ENCODE measurements at places on chromosomes 5 and 9. TPM values are rescaled to one million over a fixed set of nuclear protein-coding genes. Genes with fewer than 3 reads are reported as not detected.

DNA sequence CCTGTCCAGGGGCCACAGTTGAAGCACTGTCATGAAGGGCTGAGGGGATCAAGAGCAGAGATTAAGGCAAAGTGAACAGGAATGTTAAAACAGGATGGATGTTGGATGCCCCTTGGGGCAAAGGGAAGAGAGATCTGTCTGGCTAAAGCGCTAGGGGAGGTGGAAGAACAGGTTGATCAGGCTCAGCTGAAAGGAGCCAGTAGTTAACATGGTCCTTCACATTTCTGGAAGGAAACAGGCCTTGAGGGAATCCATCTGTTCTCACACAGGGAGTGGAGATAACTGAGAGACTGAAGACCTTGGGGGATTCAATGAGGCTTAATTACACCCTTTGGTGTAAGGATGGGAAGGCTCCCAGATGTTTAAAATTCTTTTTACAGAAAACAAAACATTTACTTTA is 5.8 kb downstream of the HAPLN1 start:
- no peak for DNase-seq

DNA sequence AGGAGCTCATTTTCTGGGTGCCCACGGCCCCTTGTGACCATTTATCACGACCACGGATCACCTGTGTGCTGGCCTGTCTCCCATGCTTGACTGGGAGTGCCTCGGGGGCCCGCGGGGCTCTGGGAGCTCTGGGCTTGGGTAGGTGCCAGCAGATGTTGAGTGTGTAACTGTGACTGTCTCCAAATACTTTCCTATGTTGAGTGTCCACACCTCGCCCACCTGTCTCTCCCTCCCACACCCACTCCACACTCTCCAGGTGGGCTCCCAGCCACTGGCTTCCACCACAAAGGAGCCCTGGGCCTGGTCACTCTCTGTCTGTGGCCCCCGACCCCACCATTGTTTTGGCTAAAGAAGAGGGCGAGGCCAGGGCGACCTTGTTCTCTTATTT is 196.4 kb downstream of the CDK5RAP2 start:
- no peak for DNase-seq

DNA sequence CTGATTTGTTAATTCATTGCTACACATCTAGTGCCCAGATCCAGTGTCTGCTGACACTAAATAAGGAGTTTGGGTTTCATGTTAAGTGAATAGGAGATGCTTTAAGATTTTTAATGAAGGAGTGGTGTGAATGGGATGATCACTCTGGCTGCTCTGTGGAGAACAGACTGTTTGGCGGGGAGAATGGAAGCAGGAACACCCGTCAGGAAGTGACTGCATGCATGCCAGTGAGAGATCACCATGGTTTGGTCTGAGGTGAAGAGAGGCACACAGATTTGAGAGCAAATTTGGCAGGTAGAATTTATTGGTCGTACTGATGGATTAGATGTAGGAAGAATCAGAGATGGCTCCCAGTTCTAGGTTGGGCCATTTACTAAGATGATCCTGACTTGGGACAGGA is 19.8 kb downstream of the ATP6V0E1 start:
- no peak for DNase-seq

DNA sequence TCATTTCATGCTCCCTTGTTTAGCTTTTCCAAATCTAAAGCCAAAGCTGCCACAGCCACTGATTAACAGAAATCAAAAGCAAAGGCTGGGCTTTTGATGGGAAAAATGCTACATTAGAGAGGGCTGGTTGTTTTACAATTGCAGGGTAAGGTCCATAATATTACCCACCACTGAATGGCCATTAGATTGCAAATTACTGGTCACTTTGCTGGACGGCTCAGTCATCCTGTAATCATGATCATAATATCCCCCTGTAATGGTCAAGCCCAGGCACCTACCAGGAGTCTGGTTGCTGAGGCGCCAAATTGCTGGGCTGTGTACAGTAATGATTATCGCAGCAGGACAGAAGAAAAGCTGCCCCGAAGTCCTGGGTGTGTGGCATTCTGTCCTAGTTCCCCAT is 286.5 kb downstream of the ZSWIM6 start:
- DNase-seq: no peak

- DNase-seq: no peak
Measured at GRCh38 chr9:15711931-15712330, 159.1 kb downstream of the CCDC171 start.

DNA sequence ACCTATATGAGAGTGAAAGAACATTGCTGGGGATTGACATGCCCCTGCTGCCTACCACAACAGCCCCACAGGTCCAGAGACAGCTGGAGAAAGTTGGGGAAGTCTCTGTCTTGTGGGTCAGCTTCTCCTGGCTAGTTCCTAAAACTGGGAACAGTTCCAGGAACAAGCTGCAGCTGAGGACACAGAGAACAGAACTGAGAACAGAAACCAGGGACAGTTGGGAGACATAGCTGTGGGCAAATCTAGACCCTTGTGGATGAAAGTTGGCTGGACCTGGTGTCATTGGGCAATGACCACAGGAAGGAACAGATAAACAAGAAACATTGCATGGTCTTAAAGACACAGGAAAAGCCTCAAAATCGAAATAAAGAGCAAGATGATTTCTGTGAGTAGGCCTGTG is 58.3 kb upstream of the MOCS2 start:
- DNase-seq: no peak

DNA sequence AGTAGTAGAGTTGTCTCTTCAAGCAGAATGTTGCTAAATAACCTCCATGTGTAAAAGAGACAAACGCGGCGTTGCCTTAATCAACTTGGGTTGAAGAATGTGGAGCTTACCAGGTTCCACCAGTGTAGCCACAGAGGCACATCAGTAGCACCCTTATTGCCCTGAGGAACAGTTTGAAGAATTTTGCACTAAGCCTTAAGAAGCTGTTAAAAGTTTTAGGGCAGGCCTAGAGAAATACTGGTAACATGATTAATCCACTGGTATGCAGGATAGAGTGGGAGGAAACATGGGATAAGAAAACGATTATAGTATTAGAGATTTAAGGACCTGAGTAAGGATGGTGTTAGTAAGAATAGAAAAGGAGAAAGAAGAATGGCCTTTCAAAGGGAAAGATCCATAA is 100.6 kb downstream of the ZCCHC7 start:
- DNase-seq: no peak

DNA sequence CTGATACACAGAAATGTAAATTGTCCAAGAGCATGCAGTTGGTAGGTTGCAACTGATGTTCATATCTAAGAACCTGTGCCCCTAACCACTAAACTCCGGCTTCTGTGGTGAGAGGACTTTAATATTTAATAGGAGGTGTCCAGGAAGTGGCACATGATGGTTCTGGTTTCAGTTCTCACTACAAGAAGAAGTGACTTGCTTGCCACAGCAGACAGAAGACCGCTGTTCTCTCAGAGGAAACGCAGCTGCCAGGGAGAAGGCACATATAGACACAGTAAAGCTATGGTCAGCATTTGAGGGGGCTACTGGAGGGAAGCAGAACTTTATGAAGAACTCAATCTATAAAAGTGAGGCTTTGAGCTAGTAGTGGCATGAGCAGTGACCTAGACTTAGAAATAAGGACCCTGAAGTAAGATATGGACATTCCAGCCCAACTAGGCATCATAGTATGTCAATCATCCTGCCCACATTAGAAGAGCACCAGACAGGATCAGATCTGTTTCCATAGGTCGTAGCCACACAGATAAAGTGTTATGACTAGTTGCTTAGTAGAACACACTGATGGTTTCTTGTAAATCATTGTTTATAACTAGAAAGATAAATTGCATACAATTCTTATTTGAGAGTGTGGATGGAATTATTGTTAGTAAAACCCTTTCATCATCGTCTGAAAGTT is 36.4 kb upstream of the DAB2 start:
- no peak for DNase-seq

- no peak for DNase-seq
Measured at GRCh38 chr5:81420039-81420667, 26.2 kb upstream of the ACOT12 start.

- no peak for DNase-seq
Measured at GRCh38 chr9:133004999-133005760, 25.6 kb upstream of the GTF3C5 start.

- DNase-seq: no peak
Measured at GRCh38 chr9:93617273-93617672, 40.9 kb downstream of the PHF2 start.

DNA sequence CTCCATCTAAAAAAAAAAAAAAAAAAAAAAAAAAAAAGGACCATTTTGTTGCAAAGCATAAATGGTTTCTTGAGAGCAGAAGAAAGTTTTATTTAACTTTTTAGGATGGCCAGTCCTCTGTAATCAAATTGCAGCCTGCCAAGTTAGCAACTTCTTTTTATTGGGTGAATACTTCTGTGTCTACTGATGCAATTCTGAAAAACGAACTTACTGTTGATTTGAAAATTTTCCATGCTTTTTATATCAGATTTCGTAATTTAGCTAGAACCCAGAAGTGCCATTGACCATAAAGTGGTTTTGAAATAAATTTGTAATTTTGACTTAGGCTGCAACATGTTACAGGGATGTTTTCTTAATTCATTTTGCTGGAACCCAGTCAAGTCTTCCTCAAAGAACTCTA is 269.1 kb upstream of the ACTBL2 start:
- DNase-seq: no peak

GRCh38 chr9:26812217-26812616 is 80.4 kb downstream of the CAAP1 start:
- no peak for DNase-seq

DNA sequence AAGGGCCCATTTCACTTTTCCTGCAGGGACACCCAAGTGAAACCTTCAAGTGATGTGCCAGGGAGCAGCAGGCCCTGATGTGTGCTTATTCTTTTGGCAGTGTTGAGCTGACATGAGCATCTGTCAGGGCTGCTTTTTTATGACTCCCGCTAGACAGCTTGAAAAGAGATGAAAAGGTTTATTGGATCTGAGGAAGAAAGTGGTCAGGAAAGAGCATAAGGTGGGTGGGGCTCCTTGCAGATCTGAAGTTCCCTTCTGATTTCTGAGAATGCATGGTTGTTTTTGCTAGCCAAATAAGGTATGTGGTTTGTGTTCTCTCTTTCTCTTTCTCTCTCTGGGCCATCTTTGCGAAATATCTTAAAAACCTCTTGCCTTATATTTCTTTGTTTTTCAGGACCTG is 316.1 kb downstream of the DMRT2 start:
- no peak for DNase-seq

DNA sequence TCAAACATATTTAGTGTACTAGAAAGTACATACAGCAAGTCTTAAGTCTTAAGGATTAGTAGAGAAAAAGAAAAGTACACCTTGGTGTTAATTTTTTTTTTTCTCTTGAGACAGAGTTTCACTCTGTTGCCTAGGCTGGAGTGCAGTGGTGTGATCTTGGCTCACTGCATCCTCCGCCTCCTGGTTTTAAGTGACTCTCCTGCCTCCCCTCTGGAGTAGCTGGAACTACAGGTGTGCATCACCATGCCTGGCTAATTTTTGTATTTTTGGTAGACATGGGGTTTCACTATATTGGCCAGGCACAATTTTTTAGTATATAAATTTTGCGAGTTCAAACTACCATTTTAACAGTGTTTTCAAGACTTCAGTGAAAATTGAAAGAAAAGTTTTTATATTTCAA is 1941.1 kb upstream of the CDH6 start:
- no peak for DNase-seq

GRCh38 chr5:92838253-92838652 is 742.8 kb downstream of the NR2F1-AS1 start:
- DNase-seq: no peak

DNA sequence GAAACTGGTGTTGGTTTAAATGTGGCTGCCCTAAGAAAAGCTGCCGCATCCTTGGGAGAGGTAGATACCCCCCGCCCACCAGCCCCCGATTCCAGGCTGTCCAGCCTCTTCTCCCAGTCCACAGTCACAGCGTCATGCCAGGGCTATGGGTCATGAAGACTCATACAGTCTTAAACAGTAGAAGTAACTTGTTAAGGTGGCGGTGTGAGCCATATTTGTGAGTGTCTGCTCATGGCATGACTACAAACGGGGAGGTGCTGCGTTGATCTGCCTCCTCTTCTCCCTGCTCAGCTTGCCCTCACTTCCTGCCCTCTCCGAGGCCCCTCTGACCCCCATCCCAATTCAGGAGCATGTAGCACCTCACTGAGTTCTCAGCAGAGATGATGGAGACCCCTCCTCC is 20.8 kb downstream of the FGD3 start:
- no peak for DNase-seq

DNA sequence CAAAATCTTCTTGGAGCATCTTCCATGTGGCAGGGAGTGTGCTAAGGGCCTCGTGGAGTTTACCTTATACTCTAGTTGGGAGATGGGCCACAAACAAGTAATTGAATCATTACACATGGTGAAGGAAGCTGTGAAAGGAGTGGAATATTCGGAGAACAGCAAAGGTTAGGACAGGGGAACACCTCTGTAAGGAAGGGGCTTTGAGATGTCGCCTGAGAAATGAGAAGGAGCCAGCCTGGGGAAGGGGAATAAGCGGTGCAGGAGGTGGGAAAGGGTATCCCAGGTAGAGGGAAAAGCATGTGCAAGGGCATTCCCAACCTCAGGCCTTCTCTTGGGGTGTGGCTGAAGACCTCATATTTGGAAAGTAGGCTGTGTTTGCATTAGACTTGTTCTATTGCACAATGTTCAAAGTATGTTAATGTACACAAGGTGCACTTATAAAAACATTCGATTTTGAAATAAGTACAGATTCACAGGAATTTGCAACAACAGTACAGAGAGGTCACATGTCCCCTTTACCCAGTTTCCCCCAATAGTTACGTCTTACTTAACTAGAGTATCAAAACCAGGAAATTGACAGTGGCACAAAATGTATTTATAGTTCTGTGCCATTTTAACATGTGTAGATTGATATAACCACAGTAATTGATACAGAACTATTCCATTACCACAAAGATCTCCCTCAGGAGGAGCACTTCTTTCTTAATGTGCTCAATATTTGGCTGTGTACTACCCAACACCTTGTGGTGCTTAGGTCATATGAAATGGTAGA is 2.4 kb upstream of the STOM start:
- DNase-seq: no peak

DNA sequence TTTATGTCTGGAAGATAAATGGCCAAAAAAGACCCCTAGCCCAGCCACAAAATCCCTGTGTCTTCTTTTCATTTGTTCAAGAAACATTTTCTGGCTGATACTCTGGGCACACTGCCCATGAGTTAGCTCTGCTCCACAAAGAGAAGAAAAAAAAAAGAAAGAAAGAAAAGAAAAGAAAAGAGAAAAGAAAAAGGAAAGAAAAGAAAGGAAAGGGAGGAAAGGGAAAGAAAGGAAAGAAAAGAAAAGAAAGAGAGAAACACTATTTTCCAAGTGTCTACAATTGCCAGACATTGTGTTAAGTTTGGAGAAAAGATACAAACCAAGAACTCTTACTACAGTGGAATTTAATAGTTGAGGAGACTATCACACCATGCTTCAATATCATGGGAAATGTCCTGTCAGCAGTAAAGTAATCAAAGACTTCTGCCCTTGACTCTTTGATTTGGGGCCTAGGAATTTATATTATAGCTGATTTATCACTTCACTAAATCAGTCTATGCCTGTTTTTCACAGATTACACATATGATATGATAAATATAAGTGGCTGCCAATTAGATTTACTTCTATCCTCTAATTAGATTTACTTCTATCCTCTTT is 3.0 kb downstream of the TRMO start:
- no peak for DNase-seq

The SHC3 gene
- 2.6 TPM for total RNA-seq

The IFNA21 gene
- not detected for total RNA-seq

The ADAMTS12 gene
- 23.1 TPM for total RNA-seq

The TMEM8B gene
- 3.7 TPM for total RNA-seq

The NSMF gene
- 29.6 TPM for total RNA-seq

All from omental fat pad (tissue), 4 donors.